ENCODE measurements at places on chromosomes 2 and 18.

DNA sequence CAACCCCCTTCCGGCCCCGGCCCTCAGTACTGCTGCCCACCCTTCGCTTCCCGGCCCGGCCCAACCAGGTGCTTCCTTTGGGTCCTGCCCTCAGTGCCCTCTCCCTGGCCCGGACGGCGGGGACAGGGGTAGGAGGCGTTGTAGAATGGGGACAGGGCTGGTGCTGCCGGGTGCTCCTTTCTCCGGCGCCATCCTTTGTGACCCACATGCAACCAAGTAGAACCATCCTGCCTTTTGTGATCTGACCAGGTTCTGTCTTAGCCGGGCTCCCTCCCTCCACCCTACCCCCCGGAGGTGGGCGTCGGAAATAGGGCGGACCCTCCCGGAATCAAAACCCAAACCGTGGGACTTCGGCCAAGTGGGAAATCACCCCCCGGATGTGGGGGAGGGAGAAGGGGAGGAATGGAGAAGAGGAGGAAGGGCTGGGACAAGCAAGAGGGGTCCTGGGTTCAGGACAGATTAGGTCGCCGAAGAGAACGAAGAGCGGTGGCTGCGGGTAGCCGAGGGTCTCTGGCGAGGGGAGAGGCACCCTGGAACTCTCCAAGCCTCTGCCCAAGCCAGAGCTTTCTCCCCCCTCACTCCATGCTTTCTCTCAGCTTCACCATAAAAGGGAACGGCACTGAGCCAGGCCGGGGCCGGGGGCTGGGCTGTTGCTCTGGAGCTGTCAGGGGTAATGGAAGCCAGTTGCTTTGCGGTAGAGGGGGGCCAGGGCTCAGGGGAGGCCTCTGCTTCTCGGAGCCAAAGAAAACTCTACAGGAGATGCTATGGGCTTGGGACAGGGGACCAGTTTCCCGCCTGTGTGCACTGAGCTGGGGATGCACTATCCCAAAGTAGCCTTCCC, 756 bp upstream of the OST4 start:
- DNase-seq: no peak

DNA sequence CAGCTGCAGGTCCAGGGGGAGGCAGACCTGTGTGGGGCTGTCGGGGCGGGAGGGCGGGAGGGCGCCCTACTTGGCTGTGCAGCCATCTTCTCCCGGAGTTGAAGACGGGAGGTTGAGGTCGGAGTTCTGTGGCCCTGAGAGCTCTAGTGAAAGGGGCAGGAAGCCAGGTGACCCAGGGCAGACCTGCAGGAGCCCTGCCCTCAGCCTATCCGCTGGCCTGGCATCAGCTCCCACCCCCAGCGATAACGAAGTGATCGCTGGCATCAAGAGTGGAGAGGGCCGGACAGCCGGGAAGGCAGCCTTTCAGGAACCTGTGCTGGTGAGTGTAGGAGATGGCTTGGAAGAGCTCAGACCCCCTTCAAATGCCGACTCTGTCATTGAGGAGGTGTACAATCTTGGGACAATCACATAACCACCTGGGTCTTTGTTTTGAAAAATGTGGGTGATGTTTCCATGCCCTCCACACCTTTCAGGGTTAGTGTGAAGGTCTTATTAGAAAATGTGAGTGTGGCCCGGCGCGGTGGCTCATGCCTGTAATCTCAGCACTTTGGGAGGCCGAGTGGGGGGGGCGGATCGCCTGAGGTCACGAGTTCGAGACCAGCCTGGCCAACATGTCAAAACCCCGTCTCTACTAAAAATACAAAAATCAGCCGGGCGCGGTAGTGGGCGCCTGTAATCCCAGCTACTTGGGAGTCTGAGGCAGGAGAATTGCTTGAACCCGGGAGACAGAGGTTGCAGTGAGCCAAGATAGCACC, 1.3 kb downstream of the ARHGEF4 start:
- no peak for DNase-seq

DNA sequence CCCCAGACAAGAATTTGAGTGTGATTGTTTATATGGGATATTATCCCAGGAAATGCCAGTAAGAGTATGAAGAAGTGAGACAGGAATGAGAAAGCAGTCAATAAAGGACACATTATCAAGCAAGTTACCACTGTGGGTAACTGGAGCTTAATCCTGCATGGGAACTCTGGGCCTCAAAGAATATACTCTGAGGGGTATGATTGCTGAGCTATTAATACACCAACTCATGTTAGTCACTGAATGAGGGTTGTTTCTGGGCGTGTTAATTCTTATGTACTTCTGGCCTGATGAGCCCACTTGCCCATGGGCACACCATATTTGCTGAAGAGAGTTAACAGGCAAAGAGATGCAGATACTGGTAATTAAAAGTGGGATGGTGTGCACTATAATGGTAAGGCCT, 26.6 kb upstream of the PAIP2B start:
- no peak for DNase-seq

- no peak for DNase-seq
Measured at GRCh38 chr18:48734460-48734859, 195.6 kb downstream of the CTIF start.

- DNase-seq: no peak
Measured at GRCh38 chr2:160696087-160696452, 202.5 kb upstream of the RBMS1 start.

GRCh38 chr2:209525834-209526281, 102.0 kb downstream of the MAP2 start:
- peak; percentile 29 for DNase-seq

DNA sequence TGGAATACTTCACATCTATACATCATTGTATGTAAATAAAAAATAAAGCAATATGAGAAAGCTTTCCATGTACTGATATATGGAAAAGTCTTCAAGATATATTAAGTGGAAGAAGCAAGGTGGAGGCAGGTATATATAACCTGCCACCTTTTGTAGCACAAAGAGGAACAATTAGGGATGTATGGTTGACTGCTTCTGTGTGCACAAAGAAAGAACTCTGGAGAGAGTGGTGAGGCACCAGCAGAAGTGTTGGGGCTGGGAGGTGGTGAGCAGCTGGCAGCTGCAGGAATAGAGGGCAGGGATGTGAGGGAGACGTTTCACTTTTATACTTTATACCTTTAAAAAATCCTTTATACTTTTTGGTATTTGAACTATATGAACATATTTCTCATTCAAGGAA, 26.1 kb downstream of the KIF5C start:
- DNase-seq: no peak

DNA sequence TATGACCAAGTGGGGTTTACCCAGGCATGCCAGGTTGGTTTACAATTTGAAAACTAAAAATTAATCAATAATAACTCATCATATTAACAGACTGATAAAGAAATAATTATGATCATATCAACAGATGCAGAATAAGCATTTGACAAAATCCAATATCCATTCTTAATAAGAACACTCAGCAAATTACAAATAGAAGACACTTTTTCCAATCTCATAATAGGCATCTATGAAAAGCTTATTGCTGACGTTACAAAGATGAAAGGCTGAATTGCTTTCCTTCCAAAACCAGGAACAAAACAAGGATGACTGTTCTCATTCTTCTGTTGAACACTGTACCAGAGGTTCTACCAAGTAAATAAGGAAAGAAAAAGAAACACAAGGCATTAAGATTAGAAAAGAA, 55.1 kb upstream of the C2orf15 start:
- DNase-seq: no peak

DNA sequence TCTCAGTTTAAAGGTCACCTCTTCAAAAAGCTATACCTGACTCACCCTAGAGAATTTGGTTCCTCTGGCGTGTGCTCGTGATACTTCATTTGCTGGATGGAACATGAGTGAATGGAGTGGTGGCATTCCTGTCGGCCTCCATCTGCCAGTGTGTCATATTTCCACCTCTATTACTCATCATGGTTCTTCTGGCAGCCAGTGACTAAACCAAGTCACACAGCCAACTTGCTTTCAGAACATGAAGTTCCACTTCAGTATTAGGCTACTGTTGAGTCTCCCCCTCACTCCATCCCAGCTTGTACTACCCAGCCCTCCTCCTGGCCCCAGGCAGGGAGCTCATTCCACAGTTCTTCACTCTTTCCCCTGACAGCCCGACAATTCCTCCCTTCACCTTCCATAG, 169.8 kb downstream of the MREG start:
- DNase-seq: peak; percentile 96

- DNase-seq: no peak
Measured at GRCh38 chr18:50622865-50623393, 63.0 kb downstream of the MAPK4 start.

- no peak for DNase-seq
Measured at GRCh38 chr2:30060562-30060961, 86.2 kb upstream of the YPEL5 start.

DNA sequence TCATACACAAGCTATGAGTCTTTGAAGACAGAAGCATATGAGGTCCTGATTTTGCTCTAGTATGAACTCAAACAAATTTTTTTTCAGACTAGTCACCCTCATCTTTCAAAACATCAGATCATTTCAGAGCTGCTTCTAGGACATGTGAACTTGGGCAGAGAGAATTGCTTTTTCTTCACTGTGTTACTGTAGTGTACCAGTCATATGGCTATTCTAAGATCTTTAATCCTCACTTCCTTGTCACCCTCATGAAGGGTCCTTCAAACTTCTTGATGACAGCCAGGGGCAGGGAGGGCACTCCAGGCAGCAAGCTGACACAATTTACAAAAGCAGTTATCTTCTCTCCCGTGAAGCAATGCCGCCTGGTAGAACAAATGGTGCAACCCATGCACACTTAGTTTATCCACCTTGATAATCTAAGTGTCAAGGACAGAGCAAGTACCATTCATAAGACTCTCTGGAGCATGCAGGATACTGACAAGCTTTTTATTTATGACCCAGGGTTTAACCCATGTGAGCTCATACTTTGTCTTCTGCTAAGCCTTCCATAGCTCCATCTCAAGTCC, 200.6 kb downstream of the DPP10 start:
- no peak for DNase-seq

Data from epithelial cell of esophagus (primary cell).